ENCODE measurements at places on chromosomes 4 and X. TPM values are rescaled to one million over a fixed set of nuclear protein-coding genes. Genes with fewer than 3 reads are reported as not detected.

Gene CITED1
- total RNA-seq: 8.0 TPM

Gene WNK3
- 3.8 TPM for total RNA-seq

GRCh38 chr4:109648266-109648996, 54.8 kb downstream of the CASP6 start:
- H3K4me3 ChIP-seq: no peak overlapping the region
- H3K4me1 ChIP-seq: no peaks in the 10 kb centered on the region
- no peaks in the 10 kb centered on the region for H3K36me3 ChIP-seq
- no peak overlapping the region for H3K27ac ChIP-seq

GRCh38 chr4:153489856-153490558, 23.8 kb downstream of the TMEM131L start:
- no peak overlapping the region for H3K4me3 ChIP-seq
- DNase-seq: no peak
- peaks cover 39% of the 10 kb centered on the region for H3K4me1 ChIP-seq

DNA sequence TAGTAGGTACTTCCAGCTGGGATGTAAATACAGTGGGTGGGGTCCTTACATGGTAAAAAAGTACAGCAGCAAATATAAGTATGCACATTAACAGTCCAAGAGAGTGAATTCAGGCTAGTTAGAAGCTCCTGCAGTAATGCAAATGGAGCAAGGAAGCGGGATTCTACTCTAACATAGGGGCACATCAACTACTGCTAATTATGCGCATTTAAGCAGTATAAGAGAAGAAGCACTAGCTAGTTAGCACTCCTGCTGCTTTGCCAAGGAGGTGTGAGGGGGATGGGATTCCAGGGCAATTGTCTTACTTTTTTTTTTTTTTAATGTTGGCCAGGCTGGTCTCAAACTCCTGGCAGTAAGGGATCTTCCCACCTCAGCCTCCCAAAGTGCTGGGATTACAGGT, 284.1 kb downstream of the CHIC1 start:
- H3K36me3 ChIP-seq: no peaks in the 10 kb centered on the region
- H3K27me3 ChIP-seq: no peaks in the 10 kb centered on the region
- no peak overlapping the region for H3K4me3 ChIP-seq
- peaks cover 26% of the 10 kb centered on the region for H3K4me1 ChIP-seq
- H3K27ac ChIP-seq: no peak overlapping the region

- no peak for DNase-seq
- H3K4me3 ChIP-seq: no peak overlapping the region
- no peaks in the 10 kb centered on the region for H3K36me3 ChIP-seq
- no peaks in the 10 kb centered on the region for H3K27me3 ChIP-seq
- no peak overlapping the region for H3K27ac ChIP-seq
- no peaks in the 10 kb centered on the region for H3K4me1 ChIP-seq
These were observed 5.7 kb upstream of the GPR174 start for GRCh38 chrX:79138658-79139241.

GRCh38 chr4:13543032-13543838, 1.1 kb downstream of the NKX3-2 start:
- peaks cover 67% of the 10 kb centered on the region for H3K27me3 ChIP-seq
- no peak overlapping the region for H3K27ac ChIP-seq
- H3K36me3 ChIP-seq: no peaks in the 10 kb centered on the region
- DNase-seq: no peak
- H3K4me3 ChIP-seq: no peak overlapping the region

DNA sequence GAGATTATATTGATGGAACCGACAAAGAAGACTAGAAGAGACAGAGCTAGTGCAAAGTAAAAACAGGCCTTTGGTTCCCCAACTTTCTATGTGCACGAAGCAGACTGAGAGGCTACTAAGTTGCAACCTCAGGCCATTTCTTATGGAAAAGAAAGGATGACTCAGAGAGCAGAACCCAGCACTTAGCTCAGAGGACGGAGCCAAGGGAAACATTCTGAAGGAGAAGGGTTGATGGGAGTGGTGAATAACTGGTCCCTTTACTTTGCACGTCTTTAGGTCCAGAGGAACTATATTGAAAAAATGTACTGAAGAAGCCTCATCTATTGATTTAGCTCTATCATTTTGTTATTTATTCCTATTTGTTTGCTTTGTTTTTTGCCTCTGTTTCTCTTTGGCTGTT, 182.1 kb downstream of the CPE start:
- no peak for DNase-seq
- H3K27ac ChIP-seq: no peak overlapping the region
- H3K27me3 ChIP-seq: no peaks in the 10 kb centered on the region
- no peaks in the 10 kb centered on the region for H3K4me1 ChIP-seq

Measured in thyroid gland (tissue), 4 donors.